ENCODE measurements at places on chromosomes 6 and 20.

DNA sequence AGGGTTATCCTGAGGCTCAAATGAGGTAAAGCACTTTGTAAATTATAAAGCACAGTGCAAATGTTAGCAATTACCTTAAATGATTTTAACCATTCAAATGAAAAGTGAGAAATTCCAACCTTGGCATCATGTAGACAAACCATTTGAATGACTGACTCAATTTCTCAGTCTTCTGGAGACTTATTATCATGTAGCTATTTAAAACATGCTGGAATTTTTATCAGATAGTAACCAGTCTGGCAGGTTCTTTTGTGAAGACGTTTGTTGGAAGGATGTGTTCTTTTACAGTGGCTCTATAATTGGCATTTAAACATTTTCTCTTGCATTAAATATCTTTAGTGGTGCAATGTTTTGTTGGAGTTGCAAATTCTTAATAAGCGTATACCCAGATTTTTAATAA, 386.6 kb downstream of the NKAIN2 start:
- DNase-seq: no peak

DNA sequence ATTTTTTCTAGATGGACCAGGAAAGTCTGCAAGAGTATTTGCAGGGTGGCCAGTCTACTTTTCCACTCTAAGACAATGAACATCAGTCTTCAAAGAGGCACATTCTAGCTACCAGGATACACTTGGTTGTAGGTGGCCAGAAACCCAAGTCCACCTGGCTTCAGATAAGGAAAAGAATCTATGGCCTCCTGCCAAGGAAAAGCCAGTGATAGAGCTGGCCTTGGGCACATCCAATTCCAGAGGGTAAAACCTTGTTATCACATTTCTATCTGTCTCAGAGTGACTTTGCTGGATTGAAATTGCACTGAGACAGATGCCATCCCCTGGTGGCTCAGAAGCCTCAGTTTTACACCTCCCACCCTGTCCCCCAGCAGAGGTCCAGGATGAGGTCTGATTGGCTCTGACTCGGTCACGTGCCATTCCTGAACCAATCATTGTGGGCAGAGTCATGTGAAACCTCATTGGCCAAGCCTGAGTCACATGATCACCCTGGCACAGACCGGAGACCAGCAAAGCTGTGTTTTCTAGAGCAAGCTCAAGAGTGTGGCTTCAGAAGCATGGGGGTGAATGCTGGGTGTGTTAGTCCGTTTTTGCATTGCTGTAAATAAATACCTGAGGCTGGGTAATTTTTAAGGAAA, 497.4 kb upstream of the SULF2 start:
- no peak for DNase-seq

DNA sequence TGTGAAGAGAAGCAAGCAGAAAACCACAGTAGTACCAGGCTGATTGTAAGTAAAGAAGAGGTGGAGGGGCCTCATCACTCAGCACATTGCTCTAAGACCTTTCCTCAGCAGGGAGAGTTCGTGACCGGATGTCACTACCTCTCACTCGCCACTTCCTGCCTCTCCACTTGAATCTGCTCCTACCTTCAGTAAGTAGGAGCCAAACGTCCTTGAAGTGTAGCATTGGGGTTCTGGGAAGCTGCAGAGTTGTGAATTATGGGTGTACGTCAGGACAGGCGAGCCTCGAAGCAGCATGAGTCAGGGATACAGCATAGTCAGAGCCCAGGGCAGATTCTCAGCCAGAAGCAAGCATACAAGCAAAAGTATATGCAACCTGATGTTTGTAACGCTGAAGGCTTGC, 224.9 kb downstream of the PHACTR1 start:
- DNase-seq: no peak

DNA sequence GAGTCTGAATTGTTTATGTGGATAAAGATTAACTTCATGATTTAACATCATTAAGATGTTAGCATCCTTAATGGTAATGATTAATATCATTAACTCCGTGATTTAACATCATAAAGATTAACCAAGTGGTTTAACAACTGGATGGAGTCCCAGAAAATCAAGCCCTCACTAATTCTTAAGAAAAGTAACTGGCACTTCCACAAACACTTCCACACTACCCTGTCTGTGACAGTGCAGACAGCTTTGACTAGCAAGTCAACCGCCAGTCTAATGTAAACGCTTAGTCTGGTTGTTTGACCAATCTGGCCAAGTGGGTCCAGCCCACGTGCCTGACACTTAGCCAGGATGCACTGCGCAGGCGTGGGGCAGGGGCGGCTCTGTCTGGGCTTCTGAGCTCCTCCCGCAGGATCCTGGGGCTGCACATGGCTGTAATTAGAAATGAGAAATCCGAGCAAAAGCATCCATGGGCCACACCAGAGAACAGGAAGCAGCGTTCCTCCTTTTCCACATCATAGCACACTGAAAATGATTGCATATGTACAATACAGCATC, 424.2 kb downstream of the FOXA2 start:
- DNase-seq: no peak

DNA sequence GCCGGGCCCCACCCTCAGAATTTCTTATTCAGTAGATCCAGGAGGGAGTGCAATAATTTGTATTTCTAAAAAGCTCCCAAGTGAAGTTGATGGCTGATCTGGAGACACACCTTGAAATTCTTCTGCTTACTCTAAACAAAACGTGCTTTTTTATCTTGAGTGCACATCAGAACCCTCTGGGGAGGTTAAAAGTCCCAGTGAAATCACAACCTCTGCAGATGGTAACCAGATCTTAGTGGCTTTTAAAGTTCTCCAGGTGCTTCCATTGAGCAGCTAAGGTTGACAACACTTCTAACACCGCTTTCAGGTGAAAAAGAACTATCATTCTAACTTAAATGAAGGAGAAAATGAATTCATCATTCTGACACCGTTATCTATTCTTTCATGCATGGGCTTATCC, 45.6 kb upstream of the ESR1 start:
- DNase-seq: no peak

DNA sequence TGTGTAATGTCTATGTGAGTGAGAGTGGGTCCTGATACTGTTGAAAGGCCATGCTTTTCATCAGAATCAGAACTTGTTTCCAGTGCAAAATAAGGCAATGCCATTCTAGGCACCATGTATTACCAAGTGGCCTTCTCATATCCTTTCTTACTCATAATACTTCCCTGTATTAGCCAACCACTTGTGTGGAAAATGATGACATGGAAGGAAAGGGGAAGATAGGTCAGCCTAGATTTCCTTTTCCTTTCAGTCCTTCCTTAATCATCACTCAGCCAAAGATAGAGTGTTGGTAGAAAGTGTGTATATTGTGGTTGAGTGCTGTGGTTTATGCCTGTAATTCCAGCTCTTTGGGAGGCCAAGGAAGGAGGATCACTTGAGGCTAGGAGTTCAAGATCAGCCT, 158.6 kb upstream of the PREP start:
- DNase-seq: no peak

DNA sequence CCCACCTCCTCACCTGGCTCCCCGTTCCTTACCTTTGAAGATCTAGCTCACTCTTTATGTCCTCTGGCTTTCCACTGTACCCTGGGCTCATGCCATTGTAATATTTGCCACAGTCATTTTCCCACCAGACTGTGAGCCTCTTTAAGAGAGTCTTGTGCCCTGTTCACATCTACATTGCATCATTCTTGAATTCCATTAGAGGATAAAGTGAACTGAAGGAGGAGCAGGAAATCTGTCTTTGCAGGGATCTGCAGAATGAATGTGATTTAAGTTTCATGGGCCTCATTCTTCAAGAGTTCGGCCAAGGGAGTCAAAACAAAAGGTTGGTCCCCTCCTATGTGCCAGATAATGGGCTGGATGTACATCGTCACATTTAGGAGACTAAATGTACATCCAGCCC, 272.6 kb upstream of the CITED2 start:
- no peak for DNase-seq

- no peak for DNase-seq
These were observed 31.8 kb downstream of the ABRACL start for GRCh38 chr6:139060332-139060731.

- no peak for DNase-seq
These were observed at the start of gene MAFB for GRCh38 chr20:40689100-40689942. TSS of gene MAFB (minus strand) at chr20:40689236. CDS start at chr20:40688850, 386 bp downstream.

GRCh38 chr6:3882431-3882830, 33.3 kb downstream of the FAM50B start:
- DNase-seq: no peak

DNA sequence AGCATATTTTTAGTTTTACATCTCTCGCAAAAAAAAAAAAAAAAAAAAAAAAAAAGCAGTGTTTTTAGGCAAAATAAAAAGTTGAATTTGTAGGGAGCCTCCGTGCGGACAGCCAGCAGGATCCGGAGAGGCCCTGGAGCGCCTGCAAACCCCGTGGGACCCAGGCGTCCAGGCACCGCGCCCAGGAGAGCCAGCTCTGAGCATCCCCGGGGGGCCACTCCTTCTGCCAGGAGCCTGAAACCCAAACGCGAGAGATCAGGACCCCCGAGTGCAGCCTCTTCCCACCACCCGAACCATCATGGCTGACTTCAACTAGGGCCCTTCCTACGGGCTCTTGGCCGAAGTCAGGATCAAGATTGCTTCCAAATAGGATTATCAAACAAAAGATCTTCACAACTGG, 54.1 kb upstream of the LY86 start:
- no peak for DNase-seq

DNA sequence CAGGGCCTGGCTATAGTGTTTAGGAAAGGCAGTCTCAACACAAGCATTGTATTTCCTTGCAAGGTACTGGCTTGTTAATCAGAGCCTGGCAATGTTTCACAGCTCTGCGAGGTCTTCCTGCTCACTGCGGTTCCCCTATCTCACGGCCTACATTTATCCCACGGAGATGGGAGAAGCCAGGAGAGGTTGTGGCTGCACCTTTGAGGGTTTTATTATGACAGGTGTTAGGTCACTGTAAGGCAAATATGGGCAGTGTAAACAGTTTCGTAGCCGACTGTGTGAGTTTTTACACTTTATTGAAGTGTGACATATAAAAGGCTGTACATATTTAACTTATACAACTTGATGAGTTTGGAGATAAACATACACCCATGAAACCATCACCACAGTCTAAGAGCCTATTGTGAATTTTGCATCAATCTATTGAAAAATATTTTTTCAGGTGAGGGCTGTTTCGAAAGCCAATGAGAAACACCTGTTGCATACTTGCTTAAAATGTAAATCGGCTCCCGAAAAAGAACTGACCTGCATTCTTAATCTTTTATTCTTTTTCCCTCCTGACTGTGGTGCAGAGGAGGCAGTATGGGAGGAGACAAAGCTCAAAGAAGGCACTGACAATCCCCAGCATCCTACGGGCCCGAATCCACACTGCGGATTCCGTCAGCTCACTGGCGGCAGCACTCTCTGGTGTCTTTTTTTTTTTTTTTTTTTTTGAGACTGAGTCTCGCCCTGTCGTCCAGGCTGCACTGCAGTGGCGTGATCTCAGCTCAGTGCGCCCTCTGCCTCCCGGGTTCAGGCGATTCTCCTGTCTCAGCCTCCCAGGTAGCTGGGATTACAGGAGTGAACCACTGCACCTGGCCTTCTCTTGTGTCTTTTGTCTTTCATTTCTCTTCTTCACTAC, 7.5 kb upstream of the RBM38 start:
- DNase-seq: no peak

GRCh38 chr6:48037946-48038345, 73.1 kb downstream of the PTCHD4 start:
- no peak for DNase-seq

DNA sequence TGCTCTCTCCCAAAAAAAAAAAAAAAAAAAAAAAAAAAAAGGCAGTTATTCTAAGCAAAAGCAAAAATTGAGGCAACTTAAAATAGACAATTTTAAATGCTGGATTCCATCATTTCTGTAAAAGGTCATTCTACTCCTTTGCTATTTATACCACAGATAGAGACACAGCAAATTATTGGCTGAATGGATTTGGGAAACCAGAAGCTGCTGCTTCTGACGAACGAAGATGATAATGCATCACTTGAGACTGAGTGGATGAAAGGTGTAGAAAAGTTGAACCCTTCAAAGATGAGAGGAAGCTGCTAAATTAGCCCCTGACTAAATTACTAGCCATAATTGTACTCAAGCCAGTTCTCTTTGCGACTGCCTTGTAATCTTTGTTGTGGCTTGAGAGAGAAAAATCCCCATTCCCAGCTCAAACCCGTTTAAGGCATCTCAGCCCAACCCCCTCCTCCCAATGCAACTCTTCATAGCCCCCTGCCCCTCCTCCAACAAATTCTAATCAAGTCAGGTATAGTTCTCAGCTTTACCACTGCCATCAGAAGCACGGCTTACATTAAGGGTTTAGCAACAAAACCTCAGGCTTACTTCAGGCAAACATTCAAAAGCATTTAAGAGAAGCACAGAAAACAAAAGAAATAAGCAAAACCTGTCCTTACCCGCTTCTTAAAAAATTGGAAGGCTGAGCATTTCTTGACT, 1.0 kb downstream of the SGK1 start:
- DNase-seq: no peak

GRCh38 chr20:16707674-16708073, 22.2 kb upstream of the SNRPB2 start:
- no peak for DNase-seq

All from stimulated activated CD8-positive, alpha-beta memory T cell treated with anti-CD3 and anti-CD28 coated beads, Interleukin-7, amount 100 ng/mL, for 24 hours (primary cell).